ENCODE measurements at places on chromosomes 6 and 20.
A peak's percentile ranks its signal among the peaks of the same experiment; 100 is the strongest.

GRCh38 chr6:106186172-106186571, 100.0 kb downstream of the PRDM1 start:
- no peak for DNase-seq

GRCh38 chr6:52161689-52162438, 24.3 kb upstream of the IL17A start:
- no peak for DNase-seq

GRCh38 chr20:61596687-61597330, 344.7 kb downstream of the CDH4 start:
- no peak for DNase-seq

- no peak for DNase-seq
These were observed 90.1 kb downstream of the PSMG4 start for GRCh38 chr6:3348821-3349220.

DNA sequence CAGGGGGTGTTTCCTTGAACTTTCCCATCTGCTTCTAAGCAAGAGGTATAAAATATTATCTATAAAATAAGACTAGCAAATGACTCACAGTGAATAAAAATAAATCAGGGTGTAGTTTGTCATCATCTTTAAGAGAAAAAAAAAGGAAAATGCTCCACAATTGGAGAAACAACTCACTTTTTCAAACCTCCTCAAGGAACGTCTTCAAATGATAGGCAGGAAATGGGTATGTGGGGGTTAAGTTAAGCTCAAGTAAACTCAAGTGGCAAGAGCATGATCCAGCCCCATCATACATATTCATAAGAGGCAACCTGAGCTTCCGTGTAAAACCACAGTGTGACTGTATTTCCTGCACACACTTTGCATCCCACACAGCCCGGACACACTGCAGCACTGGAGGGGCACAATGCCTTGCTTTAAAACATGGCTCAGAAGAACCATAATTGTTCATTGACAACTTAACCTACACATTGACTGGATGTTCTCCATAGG, 58.5 kb upstream of the CEP85L start:
- peak; percentile 27 for DNase-seq

DNA sequence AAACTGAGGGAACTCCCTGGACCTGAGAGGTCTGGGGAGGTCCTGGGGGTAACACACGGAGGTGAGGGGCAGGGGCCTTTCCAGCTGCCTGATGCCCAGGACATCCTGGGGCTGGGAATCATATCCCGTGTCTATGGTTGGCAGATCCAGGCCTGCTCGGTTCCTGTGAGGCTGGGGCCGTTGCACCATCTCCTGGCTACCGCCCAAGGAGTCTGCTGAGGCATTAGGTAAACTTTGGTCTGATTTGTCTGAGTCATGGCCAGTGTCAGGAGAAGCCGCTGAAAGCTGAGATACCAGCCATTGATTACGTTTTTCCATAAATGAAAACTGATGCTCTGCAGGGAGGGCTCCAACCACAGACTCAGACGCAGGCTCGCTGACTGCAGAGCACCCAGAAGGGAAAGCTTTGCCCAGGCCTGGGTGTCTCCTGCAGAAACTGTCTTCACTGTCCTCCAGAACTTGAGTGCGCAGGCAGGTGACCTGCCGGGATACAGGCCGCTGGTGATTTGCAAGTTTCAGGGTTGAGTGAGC, 14.2 kb downstream of the TRAF3IP2 start:
- no peak for DNase-seq

DNA sequence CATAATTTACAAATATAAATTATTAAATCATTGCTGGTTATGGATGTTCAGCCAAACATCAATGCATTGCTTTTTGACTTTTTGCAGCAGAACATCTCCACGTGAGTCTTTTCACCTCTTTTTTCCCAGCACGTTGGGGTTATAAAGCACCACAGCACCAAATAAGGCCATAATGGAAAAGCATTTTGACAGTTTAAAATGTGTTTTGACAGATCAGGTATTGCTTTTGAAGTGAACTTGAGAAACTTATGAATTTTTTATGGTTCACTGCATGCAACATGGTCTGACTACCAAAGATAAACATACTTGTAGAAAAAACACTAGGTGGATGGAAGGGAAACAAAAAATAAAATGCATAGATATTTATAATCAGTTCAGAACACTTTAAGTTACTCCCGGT, 622.4 kb downstream of the HTR1B start:
- DNase-seq, result no peak

- peak; percentile 46 for DNase-seq
These were observed 120.2 kb downstream of the MBOAT1 start for GRCh38 chr6:20092071-20092566.

DNA sequence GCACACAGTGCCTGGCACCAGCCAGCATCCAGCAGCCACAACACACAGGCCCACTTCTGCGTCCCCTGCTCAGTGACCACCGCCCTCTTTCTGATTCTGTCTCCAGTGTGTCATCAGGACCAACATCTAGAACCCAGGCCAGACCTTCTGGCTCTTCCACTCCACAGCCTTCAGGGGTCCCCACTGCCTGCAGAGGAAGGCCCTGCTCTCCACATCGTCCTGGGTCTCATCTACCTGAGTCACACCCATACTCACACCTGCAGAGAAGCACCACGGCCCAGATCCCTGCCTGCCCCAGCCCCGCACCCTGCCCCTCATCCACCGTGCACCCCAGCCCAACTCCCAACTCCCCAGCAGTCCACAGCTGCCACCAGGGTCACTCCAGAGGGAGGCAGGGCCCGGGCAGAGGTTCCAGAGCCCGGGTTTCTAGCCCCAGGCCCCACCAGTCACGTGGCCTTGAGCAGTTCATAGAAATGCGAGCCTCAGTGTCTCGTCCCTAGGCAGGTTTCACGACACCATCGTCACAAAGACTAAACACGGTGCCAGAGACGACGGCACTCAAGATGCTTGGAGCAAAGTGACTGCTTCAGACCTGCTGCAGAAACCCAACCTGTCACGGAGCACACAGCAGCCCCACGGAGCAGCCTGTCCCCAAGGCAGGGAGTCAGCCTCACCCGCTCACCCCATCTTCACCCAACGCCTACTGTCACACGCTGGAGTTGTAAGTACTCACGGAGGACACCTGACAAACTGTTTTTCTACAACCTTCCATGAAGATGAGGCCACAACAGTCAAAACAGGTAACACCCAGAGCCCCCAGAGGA, 16.1 kb downstream of the TAF4 start:
- no peak for DNase-seq

DNA sequence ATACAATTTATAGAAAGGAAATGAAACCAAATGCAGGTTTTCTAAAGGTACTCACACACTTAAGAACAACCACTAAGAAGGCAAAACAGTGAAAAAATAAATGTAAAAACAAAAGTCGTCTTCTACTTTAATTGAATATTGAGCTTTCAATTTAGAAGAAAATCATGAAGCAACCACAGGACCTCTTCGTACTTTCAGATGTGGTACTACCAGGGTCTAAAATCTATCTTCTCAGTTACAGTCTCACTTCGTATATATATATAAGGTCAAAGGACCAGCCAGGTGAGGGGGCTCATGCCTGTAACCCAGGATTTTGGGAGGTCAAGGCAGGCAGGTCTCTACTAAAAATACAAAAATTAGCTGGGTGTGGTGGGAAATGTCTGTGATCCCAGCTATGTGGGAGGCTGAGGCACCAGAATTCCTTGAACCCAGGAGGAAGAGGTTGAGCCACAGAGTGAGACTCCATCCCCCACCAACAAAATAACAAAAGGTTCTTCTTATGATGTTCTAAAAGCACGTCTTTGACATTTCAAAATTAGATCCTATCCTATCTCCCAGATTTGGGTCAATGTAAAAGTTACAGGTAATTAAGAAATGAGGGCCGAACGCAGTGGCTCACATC, 12.5 kb downstream of the ROMO1 start:
- DNase-seq, result no peak

- DNase-seq, result no peak
These were observed at the start of gene RIMS1 for GRCh38 chr6:71886184-71887005. TSS of gene RIMS1 (plus strand) at chr6:71886550. CDS start at chr6:71887024, 474 bp downstream.

DNA sequence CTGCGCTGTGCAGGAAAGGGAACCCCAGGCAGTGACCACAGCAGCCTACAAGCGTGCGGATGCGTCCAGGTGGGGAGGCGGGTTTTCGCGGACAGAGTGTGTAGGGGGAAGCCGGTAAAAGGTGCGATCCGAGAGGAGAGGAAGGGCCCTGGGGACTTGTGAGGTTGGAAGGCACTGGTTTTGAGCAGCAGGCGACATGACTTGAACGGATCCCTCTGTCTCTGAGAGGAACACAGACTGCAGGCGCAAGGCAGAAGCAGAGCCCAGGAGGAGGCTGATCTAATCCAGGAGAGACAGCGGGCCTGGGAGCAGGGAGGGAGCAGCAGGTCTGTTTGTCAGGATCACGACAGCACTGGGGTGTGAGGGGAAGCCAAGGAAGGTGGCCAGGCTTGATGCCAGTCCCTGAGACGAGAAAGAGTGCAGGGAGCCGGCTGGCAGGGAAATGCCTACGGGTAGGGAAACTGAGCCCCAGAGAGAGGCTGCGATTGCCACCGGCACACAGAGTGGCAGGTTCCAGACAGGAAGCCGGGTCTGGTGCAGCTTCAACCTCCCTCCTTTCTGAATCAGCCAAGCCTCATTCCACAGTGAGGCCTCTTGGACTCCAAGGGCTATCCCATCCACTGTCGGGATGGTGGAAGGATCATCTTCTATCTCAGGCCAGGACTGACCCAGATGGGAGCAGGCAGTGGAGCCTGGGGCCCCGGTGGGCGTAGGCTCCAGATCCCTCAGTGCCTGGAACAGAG, 57.1 kb downstream of the HNF4A start:
- no peak for DNase-seq

GRCh38 chr20:53833333-53834061, 236.9 kb downstream of the BCAS1 start:
- no peak for DNase-seq

DNA sequence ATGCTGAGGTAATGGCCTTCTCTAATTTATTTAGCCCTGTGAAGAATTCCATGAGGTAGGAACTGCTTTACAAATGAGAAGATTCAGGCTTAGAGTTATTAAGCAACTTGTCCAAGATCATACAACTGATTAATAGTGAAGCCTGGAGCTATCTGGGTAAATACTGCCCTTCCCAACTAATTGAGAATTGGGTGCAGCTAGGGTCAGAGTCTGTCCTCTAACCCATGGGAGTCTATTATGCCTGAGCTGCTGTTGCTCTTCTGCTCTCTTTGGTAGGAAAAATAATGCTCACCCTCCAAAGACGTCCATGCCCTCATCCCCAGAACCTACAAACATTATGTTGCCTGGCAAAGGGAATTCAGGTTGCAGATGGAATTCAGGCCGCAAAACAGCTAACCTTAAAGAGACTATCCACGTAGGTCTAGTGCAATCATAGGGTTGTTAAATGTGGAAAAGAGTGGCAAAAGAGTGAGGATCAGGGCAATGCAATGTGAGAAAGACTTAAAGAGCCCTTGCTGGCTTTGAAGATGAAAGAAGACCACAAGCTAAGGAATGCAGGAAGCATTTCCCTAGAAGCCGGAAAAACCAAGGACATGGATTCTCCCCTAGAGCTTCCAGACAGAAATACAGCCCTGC, 90.1 kb downstream of the SPTLC3 start:
- DNase-seq, result no peak

DNA sequence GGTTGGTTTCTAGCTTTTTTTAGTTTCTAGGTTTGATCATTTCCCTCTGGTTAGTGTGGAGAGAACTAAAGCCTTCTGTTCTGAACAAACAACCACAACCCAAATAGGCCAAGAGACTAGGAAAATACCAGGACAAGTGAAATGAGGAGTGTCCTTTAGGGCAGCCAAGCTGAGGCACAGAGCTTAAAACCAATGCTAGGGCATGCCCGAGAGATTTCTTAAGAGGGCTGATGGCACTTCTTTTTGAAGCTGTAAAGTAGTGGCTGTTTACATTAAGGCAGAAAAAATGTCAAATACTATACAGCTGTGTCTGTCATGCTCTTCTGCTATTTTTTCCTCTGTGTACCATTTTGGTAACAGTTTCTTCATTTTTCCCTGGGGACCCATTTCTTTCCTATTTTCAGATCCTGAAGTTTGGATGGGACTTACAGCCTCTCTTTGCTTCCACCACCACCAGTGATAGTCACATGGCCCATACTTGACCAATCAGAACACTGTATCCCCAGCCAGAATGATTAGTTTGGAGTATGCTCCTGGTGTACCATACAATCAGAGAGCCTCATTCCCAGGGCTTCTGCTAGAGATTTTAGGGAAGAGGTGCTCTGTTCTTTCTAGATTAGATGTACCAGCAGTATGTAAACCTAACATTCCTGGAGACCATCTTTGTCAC, 154.4 kb downstream of the BMP2 start:
- no peak for DNase-seq

- DNase-seq, result no peak
These were observed 1.4 kb upstream of the PM20D2 start for GRCh38 chr6:89144354-89144906.

GRCh38 chr6:156279261-156279969, 497.8 kb upstream of the ARID1B start:
- DNase-seq, result peak; percentile 60

GRCh38 chr6:63672582-63673129, 37.1 kb downstream of the PHF3 start:
- no peak for DNase-seq

GRCh38 chr6:1686117-1687098, 76.7 kb downstream of the FOXC1 start:
- no peak for DNase-seq

GRCh38 chr6:72464246-72464645, 157.6 kb upstream of the KCNQ5 start:
- no peak for DNase-seq

DNA sequence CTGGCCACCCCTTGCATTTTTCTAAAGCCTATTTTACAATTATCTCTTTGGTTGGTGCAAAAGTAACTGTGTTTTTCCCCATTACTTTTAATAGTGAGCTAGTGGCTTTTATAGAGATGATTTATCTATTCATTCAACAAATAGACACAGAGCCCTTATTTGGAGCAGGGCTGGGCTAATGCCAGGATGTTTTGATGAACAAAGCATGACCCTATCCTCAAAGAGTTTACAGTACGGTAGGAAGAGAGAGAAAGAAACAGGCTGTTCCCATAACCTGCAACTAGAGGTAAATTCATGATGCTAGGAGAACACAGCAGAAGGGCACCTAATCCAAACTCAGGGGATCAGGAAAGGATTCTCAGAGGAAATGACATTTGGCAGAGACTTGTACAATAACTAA, 37.3 kb upstream of the UST start:
- DNase-seq, result no peak

- no peak for DNase-seq
These were observed 15.6 kb downstream of the SLC13A3 start for GRCh38 chr20:46635514-46636136.

- no peak for DNase-seq
These were observed 27.0 kb downstream of the ZNF292 start for GRCh38 chr6:87182321-87182720.

DNA sequence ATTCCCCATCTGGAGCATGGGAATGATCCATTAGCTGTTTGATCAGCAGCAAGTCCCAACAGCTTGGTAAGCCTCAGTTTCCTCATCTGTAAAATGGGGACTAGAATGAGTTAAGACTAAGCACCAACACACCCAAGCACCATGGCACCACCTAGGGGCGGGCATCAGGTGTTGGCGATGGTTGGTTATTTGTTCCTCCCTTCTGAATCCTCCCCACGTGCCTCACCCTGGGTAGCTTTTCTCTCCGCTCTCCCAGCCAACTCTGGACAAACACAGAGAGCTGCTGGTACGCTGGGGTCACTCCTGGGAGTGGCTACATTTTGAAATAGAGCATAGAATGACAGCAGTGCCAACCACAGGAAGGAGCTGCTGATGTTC, 13.3 kb upstream of the ITPR3 start:
- DNase-seq, result no peak

All from right renal pelvis (tissue), 4 donors.